ENCODE measurements at places on chromosomes 4 and X.
A peak's percentile ranks its signal among the peaks of the same experiment; 100 is the strongest.

GRCh38 chr4:147749811-147750321 is 18.0 kb downstream of the ARHGAP10 start:
- DNase-seq: no peak

DNA sequence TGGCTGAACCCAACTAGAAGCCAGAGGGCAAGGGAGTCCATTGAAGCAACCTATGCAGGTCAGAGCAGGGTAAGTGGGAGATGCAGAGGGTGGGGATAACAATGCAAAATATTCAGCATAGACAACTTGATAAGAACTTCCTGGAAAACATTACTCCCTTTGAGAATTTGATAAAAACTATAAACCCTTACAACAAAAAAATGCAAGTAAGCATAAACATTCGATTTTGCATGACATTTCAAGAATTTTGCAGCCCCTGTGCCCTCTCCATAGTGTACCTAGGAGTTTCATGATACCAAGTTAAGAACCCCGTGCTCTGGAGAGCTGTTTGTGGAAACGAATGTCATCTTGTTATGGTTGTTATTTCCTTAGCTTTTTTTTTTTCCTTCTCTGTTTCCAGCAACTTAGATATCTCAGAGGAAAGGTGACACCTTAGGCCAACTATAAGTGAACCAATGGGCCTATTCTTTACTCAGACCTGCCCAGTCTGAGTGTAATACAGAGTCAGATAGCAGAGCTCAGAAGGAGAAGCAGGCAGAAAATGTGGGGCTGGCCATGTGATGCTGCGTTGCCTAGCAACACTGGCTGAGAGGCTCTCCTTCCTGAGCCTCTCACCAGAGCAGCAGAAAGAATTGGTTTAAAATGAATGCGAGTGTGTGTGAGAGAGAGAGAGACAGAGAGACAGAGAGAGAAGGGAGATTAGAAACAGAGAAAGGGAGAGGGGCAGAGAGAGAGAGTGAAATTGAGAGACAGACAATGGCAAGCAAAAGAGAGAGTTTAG is 36.7 kb upstream of the GABRQ start:
- no peak for DNase-seq

- peak; percentile 100 for DNase-seq
Observed at GRCh38 chrX:1452516-1453394, at the start of gene ASMTL. ASMTL (minus strand) TSS chrX:1452909; CDS start chrX:1452840, 69 bp downstream.

DNA sequence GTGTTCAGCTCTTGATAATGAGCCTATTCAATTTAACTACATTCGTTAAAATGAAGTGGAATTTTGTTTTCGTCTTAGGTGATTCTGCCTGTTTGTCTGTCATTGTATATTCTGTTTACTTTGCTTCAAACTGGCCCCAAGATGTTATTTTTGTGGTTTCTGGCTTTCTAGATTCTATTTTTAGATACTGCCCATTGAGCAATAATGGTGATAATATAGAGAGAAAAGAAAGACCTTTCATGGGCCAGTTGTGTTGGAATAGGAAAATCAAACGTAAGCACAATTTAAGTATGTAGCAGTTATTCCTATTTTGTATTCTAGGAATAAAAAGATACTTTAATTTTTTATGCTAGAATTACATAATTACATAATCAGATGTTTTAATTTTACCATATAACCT is 4.0 kb downstream of the CDKN2AIP start:
- DNase-seq: no peak

All from effector memory CD4-positive, alpha-beta T cell (primary cell).